Stimulated activated CD4-positive, alpha-beta T cell treated with anti-CD3 and anti-CD28 coated beads, Interleukin-1b, Interleukin-23, amount 100 ng/mL, for 24 hours (primary cell): ENCODE measurements at places on chromosomes 7 and 10.
A peak's percentile ranks its signal among the peaks of the same experiment; 100 is the strongest.

- DNase-seq, result no peak
Measured at GRCh38 chr10:86648704-86649427, 5.5 kb upstream of the OPN4 start.

DNA sequence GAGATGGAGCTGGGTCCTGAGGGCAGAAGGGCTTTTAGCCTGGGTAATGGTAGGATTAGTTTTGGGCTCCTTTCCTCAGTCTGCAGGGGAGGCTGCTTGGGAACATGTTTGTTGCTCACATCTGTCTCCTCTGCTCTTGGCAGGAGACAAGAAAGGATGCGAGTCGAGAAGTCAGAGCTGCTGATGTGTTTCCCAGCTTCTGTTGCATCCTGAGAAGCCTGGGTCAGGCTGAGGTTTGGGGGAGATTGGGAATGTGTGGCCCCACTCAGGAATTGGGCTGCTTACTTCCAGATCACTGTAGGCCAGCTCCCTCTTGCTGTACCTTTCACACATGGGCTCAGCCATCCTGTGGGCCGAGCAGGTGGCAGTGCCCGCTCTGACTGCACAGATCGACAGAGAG lies 79.2 kb downstream of the CCNY start:
- no peak for DNase-seq

- no peak for DNase-seq
Measured at GRCh38 chr7:65968256-65969185, 13.5 kb downstream of the GUSB start.

DNA sequence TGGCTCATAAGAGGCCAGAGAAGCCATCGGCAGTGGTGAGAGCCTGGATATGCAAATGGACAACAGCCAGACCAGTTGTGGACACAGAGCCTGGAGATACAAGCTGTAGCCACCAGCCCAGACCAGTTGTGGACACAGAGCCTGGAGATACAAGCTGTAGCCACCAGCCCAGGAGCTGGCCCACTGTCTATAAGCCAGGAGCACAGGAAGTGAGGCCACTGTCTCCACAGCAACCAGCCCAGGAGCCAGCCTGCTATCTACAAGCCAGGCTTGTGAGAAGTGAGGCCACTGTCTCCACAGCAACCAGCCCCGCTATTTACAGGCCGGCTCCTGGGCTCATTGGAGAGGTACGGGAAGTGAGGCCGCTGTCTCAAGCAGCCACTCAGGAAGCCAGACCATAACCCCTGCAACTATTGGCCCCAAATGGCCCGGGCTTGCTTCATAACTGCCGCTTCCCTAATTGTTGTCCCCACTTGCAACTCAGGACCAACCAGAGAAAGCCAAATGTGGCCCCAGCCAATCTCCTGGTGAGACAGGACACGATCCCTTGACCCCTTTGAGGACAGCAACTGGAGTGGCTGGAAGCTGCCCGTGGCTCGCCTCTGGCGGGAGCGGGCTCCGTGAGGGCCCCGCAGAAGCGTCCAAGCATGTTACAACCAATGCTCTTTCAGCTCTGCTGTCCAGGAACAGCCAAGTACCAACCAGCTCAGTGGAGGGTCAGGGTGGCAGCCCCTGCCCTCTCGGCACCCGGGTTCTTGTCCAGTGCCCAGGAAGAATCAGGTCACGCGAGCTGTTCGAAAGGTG lies 44.1 kb upstream of the CNPY1 start:
- no peak for DNase-seq

DNA sequence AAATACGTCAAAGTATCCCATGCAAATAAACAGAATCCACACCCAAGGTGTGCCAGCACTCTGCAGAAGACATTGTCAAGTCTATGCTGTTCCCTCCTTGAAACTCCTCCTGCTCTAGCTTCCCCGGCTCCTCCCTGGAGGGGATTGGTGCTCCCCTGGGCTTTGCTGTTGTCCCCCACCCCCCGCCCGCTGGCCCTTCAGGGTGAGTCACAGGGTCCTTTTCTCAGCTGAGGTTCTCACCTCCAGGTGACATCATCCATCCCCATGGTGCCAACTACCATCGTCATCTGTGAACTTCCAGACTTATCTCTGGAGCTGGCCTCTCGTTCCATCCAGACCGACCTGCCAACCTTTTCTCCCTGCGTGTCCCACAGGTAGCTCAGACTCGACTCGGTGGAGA lies 77.0 kb downstream of the ITIH5 start:
- DNase-seq, result no peak

- DNase-seq, result no peak
Measured at GRCh38 chr7:128215281-128215680, 25.8 kb upstream of the LEP start.

DNA sequence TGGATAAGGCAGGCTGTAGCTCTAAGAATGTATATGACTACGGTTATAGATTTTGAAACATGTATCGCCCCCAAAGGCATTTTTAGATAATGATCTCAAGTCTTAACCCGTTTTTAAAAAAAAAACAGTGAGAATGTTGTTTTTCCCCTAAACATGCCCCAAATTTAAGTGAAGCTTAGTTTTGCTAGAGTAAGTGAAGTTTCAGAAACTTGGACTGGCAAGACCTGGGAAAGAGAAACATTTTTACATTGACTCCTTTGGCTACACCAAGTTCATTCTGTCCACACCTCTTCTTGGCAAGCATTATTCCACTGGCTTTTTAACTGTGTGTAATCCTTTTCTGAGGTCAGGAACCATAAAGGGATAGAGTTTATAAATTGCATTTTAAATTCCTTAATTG lies 216.7 kb upstream of the CELF2 start:
- no peak for DNase-seq

- no peak for DNase-seq
Measured at GRCh38 chr10:92068900-92069299, 145.3 kb downstream of the BTAF1 start.

GRCh38 chr7:1096156-1097119 lies 8.5 kb downstream of the GPER1 start:
- no peak for DNase-seq

DNA sequence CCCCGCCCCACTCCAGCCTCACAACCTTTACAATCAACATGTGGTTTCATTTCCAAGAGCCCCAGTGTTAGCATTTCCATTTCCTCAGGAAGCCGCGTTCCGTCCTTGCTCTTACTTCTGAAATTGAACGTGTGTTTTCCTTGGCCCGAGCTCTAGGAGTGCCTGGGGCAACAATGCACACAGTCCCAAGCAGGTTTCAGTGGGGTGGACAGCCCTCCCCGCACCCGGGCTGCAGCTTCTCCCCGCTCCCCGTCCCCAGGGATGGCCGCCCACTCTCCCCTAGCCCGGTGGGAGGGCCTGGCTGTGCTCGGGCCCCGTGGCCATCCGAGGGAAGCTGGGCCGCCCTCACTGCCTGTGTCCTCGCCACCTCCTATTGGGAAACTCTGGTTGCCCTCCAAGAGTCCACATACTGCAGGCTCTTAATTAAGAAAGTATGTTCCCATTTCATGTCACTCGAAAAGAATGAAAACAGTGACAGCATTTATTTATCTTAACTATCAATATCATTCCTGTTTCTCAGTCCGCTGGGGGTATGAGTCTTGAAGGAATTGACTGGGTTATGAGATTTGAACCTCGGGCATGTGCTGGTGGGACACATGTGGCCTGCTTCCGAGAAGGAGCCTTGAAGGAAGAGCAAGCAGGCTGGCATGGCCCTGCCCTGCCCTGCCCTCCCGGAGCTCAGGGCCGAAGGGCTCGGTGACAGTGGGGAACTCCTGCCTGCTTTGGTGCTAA lies 163.8 kb downstream of the GRK5 start:
- DNase-seq, result no peak

DNA sequence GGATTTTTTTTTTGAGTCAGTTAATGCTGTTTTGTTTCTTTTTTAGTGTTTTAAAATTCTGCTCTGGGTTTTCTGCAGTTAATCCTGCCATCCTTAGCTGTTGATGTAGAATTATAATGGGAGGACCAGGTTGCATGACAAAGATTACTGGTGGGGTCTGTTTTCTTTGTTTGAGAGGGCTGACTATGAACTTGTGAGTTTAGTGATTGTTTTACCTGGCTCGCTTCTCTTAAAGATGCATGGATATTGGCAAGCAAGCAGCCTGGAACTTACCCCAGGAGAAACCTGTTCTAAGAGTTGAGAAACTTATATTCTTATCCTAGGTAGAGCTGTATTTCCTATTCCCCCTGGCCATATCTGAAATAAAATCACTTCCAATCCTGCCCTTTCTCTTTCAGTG lies 727.8 kb downstream of the GRM8 start:
- no peak for DNase-seq

DNA sequence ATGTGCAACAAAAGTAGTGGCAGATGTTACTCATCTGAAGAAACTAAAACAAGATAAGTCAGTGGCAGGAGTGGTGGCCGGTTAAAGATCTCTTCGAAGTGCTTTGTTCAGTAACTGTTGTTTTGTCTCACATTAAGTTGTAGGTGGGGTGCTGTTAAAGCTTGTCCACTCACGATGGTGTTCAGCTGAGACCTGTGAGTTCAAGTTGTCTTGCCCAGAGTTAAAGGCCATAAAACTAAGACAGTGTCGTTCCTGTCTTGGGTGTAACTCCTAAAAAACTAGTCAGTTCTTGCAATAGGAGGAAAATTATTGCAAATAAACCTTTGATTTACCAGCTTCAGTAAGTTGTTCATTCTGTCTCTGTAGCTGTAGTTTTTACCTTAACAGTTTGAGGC lies 857 bp upstream of the FOXP2 start:
- no peak for DNase-seq

DNA sequence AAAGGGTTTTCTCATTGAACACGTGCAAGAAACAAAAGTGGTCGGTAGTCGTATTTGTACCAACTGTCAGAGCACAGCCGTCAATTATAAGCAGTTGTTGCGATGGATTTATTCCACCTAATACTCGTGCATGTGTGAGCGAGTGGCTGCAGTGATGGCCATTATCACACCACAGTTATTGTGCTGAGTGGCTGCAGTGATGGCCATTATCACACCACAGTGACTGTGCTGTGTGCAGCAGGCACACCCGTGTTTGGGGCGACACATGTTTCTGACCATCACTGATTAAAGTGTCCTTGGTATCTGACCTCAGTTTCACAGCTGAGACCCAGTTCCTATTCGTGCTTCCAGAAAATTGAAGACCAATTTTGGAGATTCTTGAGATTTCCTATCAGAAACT lies 142.9 kb upstream of the PFKP start:
- no peak for DNase-seq

- no peak for DNase-seq
Measured at GRCh38 chr7:151762583-151763245, 114.2 kb downstream of the PRKAG2 start.

GRCh38 chr10:101935431-101935830 lies 91.8 kb upstream of the KCNIP2 start:
- no peak for DNase-seq

- DNase-seq, result no peak
Measured at GRCh38 chr7:45456105-45456504, 118.1 kb upstream of the ADCY1 start.

DNA sequence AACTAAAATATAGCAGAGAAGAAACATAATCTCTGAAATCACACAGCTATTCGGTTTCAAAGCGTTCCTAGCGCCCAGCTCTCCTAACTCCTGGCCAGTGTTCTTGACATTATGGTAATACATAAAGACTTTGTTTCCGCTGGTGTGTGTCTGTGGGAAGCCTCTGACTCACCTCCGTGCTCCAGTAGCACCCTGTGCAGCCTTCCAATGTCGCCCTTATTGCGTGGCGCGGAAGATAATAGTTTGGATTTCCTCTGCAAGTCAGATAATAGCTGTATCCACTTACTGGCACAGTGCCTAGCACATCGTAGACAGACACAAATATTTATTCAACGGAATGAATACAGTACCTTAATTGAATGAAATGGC lies 570 bp downstream of the BMS1 start:
- DNase-seq, result peak; percentile 11

- DNase-seq, result no peak
Measured at GRCh38 chr10:118300320-118300719, 41.8 kb downstream of the FAM204A start.

DNA sequence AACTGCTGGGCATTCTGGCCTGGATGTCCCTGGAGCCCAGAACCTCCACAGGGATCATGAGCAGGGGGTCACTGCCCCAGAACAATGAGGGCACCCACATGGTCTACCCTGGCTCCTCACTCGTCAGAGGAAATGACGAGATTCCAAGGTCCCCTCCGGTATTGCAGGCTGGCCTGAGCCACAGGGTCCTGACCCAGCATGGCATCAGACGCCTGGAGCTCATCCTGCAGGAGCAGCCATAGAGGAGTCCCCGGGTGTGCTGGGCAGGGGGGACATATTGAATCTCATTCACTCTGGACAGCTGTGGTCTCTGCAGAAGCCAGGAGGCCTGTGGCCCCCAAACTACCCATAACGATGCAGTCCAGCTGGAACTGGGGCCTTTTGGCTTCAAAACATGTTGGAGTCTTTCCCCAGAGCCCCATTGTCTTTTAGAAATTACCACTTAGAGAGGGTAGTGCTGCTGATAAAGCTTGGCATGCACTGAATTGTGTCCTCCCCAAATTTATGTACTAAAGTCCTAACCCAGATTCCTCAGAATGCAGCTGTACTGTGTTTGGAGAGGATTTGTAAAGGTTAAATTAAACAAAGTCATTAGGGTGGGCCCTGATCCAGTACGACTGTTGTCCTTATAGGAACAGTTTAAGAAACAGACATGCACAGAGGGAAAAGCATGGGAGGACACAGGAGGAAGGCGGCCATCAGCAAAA lies 27.7 kb downstream of the ANXA8 start:
- DNase-seq, result no peak

- DNase-seq, result no peak
Measured at GRCh38 chr7:29418056-29418455, 145.6 kb upstream of the PRR15 start.

GRCh38 chr7:90599038-90599437 lies 2.9 kb downstream of the CDK14 start:
- no peak for DNase-seq

GRCh38 chr7:2964208-2964607 lies 79.5 kb downstream of the CARD11 start:
- DNase-seq, result no peak

DNA sequence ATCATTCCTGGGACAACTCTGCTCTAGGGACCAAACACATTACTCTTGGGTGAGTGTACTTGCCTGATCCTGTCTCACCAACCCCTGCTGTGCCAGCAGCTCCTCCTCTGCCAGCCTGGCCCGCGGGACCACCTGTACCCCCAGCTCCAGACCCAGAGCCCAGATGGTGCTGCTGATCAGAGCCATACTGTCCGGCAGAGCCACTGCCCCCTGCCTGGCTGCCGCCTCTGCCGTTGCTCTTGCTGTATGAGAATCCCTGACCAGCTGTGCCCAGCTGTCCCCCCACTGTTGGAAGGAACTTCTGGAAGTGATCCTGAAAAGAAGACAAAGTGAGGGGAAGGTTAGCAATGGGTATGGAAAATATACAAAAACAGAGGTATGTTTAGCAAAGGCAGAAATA lies 6.9 kb downstream of the MYOZ1 start:
- DNase-seq, result no peak

- DNase-seq, result no peak
Measured at GRCh38 chr10:86376403-86376802, 9.8 kb upstream of the GRID1 start.

- no peak for DNase-seq
Measured at GRCh38 chr7:128908750-128909624, 1.5 kb downstream of the KCP start.

DNA sequence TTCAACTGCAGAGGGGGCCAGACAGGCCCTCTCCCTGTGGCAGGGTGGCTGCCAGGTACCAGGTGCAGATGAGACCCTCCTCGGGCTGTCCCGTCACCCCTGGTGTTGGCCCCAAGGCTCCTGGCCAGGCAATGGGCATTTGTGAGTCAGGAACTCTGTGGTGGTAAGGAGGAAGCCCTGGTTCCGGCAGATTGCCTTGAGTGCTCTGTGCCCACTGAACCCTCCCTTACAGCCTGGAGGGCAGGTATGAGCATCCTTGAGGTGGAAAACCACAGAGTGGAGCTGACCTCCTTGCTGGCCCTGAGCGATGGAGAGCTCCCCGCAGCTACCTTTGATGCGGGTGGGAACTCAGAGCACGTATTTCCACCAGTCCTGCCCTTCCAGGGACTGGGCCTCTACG lies 2.0 kb downstream of the PAOX start:
- no peak for DNase-seq
